ENCODE measurements at places on chromosomes 12 and 14.

DNA sequence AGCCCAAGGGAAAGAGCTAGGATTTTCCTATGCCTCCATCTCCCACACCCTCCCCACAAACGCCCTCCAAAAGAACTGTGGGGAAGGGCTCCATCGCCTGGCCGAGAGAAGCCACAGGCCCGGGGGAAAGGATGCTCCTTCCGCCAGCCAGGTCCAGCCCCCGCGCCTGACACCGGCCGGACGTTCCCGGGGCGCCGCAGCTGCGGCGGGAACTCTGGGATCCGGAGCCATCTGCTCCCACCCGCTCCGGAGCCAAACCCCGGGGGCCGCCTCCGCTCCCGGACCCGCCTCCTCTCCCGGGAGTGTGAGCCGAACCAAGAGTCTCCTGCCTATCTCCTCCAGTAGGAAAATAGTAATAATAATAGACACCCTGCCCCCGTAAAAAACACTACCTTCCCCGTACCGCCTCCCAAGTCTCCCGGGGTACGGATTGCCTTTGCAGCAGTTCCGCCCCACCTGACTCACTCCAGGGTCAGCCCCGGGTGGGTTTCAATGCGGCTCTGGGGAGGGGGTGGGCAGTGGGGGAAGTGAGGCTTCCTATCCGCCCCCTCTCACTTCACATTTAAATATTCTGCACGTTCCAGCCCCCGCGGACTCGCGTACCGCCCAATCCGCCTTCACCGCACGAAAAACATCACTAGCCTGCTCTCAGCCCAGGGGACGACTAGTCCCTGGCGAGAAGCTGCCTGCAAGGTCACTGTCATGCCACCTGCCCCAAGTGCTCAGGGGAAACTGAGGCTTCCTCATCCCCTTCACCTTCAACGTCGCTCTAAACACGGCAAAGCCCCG lies 2.4 kb downstream of the AGAP2 start:
- DNase-seq, result no peak

DNA sequence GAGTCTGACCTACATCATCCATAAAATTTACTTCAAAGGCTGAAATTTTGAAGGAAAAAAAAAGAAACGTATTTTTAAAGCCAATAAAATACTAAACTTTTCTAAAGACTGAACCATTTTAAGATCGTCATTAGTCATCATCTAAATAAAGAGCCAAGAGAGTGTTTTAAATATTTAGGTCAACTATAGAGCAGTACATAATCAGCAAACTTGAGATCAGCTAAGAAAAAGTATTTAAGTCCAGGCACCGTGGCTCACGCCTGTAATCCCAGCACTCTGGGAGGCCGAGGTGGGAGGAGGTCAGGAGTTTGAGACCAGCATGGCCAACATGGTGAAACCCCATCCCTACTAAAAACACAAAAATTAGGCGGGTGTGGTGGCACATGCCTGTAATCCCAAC lies 35.5 kb downstream of the HECTD1 start:
- DNase-seq, result no peak

GRCh38 chr12:51879102-51879501 lies 8.8 kb upstream of the ANKRD33 start:
- no peak for DNase-seq

GRCh38 chr12:55996201-55996714 lies 818 bp upstream of the SUOX start:
- DNase-seq, result peak; percentile 37

GRCh38 chr12:114399664-114400211 lies 6.2 kb downstream of the TBX5 start:
- DNase-seq, result no peak

DNA sequence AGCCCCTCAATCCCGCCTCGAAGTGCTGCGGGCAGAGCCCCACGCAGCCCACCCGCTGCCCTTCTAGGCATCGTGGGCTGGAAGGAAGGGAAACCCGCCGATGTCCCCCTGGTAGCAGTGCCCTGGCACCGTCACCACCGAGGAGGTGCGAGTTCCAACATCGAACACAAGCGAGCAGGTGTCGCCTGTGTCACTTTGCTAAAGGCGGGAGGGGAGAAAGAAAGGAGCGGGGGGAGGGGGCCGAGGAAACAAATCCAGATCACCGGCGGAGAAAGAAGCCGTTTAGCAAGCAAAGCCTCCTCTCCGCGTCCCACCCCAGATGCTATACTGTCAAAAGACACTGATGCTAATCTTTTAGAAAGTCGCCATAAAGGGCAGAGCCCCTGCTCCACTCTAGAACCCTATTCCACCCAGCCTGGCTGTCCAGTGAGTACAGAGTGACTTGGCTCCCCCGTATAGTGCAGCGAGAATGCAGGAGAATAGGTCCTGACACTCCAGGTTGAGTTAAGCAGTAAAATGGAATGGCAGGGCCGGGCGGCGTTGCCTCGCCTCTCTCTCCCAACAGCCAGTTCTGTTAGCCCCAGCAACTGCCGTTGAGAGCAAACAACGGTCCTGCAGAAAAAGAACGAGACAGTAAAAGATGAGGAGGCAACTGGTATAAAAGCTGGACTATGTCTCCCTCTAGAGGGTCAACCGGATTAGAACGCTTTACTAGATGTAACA lies 67.9 kb upstream of the USP15 start:
- DNase-seq, result peak; percentile 13

- no peak for DNase-seq
Observed at GRCh38 chr12:13374793-13375192, 178.3 kb downstream of the EMP1 start.

- no peak for DNase-seq
Observed at GRCh38 chr12:63968673-63969072, 124.2 kb downstream of the SRGAP1 start.

DNA sequence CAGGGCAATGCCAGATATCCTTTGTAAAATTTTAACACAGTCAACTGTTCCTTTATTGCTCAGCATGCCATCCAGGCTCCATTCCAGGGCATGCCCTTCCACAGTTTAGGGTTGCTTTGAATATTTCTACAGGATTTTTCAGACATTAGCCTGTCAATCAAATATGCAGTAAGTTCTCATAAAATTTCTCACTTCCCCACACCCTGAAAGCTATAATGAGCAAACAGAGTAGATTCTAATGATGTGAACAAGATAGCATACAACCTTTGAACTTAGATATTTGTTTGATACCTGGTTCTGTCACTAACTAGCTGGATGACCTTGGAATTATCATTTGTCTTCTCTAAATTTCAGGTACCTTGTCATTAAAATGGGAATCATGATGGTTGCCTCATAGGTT lies 251.2 kb downstream of the SYT1 start:
- no peak for DNase-seq

DNA sequence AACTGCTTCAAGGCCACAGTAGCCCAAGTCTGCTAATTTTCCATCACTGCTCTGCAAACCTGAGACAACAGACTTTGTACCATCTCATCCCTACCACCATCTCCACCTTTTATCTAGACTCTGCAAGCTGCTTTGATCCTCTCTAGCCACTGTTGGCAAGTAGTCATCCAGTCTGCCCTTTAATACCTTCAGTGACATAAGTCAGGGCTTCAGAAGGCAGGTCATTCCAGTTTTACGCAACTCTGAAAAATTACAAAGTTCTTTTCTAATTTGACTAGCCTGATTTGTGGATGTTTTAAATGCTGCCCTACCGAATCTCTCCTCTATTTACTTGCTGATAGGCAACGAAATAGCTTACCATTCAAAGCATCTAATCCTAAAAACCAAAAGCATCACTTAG lies 2.8 kb downstream of the FERMT2 start:
- DNase-seq, result no peak

GRCh38 chr12:19196959-19197630 lies 67.6 kb downstream of the PLEKHA5 start:
- DNase-seq, result no peak
